ENCODE measurements at places on chromosomes 1 and 21.
A peak's percentile ranks its signal among the peaks of the same experiment; 100 is the strongest.

DNA sequence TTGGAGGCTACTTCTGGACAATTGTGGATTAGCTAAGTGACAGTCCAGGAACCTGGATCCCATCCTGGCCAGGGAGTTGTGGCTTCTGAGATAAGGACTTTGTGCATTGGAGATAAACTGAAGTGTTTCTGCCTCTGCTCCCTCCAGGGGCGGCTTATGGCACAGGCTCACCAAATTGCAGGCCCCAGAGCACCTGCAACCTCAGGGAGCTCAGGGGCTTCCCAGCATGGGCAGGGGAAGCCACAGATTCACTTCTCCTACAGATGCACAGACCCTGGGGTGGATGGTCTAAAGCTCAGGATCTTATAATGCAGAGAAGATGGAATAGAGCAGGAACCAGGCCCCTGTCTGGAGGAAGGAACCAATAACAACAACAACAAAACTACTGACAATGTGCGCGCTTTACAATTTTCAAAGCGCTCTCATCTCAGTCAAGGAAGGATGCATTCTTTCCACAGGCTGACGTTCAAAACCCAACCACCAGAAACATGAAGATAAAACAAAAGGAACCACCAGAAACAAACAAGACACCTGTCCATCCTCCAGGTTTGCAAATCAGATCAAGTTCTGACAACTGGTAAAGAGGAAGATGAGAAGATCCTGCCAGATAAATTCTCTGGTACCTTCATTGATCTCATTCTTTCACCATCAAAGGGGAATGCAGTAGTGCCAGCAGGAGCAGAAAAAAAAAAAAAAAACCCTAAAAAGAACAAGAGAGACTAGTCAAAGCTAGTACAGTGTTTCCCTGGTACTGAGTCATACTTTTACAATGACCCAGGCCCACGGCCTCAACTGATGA is 121.0 kb upstream of the IRF2BP2 start:
- no peak for DNase-seq

GRCh38 chr1:86498281-86498680 is 29.6 kb downstream of the CLCA1 start:
- DNase-seq, result no peak

DNA sequence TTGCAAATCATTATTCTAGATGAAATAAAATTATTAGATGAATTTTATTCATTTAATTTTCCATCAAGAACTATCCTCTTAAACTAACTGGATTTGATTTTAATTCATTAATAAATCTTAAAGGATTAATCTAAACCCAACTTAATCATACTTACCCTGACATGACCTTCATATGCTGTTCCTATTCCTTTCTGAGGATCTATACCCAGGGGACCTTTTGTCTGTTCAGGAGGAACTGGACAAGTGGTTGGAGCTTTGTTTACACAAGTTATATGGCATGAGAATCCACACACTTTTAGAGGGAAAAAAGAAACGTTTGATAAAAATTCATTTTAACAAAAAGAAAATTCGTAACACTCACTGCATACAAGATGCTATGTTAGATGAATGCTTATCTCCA is 95.2 kb downstream of the COQ8A start:
- DNase-seq, result no peak

DNA sequence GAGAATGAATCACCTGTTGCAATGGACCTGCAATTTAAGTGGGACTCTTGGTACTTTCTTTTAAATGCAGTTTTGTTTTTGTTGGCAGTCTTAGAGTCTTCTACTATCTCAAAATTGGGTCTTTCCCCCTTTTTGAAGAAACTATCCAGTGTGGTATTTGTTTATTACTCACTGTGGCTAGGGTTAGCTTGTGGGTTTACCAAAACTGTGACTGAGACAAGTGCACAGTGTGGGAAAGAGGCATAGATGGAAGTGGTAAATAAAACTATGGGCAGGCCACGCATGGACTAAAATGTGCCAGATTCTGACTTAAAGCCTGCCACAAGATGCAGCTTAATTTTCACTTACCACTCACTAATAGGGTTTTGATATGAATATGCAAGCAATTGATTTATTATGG is 1441.7 kb downstream of the PLA2G4A start:
- DNase-seq, result no peak

GRCh38 chr1:201882665-201883132 is 6.0 kb upstream of the SHISA4 start:
- DNase-seq, result peak; percentile 26

DNA sequence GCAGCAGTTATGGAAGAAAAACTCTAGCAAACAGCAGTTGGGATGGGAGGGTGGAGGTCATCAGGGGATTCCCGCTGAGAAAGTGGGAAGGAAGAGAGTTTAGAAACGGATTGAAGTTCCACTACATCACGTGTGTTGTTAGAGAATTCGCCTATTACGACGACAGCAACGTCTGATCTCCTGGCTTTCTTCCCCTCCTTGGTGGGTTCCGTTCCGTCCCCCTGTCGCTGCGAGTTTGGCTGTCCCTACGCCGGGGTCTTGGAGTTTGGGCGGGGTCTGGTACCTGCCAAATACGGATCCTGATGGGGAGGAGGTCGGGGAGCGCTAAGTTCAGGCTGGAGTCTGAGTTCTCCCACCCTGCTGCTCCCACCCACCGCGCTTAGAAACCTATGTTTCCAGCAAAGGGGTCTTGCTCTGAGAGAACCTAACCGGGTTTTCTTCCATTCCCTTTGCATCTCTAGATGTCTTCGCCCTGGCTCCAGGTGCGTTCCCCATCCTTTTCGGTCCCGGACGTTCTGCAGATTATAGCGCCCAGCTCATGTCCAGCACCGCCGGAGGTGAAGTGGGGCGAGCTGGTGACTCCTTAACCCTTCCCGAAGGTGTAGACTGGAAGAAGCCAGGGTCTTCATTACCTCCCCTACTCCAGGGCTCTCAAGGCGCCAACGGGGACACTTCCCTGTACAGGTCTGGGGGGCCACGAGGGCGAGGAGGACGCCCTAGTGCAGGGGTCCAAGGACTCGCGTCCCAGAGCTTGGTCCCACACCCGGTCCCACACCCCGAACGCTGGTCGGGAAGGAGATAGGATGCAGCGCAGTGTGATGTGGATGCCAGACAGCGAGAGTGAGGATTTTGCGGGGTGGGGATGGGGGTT is 641 bp upstream of the KCNK2 start:
- no peak for DNase-seq

- DNase-seq, result no peak
These were observed 179.9 kb downstream of the ZC3H11B start for GRCh38 chr1:219433001-219433400.

GRCh38 chr1:182664296-182664695 is 20.1 kb downstream of the RGS8 start:
- no peak for DNase-seq

DNA sequence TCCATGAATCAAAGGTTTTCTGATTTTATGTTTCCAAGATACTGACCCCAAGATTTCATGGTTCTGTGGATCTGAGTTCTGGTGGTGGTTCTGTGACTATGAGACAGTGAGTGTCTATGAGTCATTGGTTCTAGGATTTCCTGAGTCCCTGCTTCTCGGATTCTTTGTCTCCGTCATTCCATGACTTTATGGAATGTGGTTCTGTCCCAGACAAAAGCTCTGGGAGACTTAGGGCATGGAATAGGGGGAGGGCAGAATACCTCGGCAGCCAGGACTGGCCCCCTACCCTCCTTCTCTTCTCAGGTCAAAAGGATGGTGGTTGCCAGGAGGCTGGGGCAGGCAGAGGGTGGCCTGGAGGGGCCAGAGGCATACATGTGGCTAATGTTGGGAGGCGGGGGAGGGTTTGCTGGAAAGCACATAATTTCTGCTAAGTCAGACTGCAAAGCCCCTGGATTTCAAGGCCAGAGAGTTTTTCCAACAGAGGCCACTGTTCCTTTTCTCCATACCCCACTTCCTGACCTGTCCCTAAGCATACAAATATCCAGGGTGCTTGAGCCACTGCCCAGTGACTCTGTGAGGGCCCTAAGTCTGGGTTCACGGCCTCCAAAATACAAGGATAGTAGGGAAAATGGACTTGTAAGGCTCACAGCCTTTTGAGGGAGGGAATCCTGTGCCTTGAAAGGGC is 17.2 kb downstream of the CDCP2 start:
- DNase-seq, result peak; percentile 27

- no peak for DNase-seq
These were observed 104.8 kb downstream of the PSMG1 start for GRCh38 chr21:39078322-39079065.

GRCh38 chr1:177287994-177288393 is 117.2 kb downstream of the BRINP2 start:
- DNase-seq, result no peak

- DNase-seq, result peak; percentile 76
These were observed 55.9 kb downstream of the MRPS6 start for GRCh38 chr21:34129039-34129891.

DNA sequence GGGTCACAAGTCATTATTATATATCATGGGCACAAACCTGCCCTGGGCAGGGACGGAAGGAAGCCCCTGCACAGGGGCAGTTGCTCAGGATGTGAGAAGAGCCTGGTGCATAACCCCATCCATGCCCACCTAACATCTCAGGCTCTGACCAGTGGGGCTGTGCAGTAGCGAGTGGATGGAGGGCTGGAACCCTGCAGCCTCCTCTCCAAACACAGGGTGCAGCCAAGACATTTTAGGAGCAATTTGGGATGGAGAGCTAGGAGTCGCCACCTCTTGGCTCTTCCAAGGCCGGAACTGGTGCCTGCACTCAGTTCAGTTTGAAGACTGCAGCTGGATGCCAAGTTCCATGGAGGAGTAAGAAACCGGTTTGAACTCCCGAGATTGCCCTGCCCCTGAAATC is 2.8 kb downstream of the MX1 start:
- no peak for DNase-seq

DNA sequence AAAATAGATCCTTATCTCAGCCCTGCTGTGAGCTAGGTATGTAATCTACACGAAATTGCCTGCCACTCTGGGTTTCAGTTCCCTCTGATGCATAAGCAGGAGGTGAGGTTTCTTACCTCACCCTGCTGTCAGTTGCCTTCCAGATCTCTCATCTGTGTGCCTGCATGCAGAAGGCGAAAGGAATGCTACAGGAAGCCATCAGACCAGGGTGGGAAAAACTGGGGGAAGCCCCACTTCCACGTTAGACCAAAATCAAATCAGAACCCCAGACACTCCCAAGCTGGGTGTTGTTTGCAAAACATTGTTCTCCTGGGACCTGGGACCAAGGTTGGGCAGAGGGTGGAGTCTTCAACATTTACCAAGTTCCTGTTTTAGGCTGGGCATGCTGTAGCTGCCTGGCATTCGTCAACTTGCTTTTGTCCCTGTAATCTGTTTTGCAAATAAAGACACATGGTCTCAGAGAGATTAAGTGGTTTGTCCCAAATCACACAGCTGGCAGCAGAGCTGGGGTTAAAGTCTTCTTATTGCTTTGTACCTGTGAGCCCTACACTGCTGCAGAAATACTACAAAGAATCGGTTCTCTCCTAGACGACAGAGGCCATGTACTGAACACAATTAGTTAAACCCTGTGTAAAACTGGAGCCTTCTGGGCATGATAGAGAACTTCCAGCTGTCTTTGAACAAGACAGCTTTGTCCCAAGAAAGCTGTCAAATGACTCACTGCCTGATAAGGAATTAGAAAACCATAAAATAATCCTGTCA is 389.7 kb upstream of the RUNX1 start:
- no peak for DNase-seq

DNA sequence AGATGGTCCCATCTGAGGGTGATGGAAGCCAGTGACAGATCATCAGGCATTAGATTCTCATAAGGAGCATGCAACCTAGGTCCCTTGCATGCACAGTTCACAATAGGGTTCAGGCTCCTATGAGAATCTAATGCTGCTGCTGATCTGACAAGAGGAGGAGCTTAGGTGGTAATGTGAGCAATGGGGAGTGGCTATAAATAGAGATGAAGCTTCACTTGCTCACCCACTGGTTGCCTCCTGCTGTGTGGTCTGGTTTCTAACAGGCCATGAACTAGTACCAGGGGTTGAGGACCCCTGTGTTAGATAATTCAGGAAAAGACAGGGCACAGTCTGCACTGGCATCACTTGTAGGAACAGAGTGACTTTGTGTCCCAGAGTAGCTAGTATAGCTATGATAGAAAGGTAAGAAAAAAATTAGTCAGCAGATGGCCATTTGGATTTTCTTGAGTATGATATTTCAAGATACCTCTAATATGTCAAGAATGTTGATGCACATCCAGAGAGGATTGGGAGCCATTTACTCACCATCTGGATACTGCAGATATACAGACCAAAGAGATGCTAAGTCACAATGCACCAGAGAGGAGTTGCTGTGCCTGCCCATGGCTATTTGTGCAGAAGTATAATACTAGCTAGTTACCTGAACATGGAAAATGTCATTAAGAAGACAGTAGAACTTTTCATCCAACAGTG is 53.6 kb downstream of the ADCY10 start:
- no peak for DNase-seq

DNA sequence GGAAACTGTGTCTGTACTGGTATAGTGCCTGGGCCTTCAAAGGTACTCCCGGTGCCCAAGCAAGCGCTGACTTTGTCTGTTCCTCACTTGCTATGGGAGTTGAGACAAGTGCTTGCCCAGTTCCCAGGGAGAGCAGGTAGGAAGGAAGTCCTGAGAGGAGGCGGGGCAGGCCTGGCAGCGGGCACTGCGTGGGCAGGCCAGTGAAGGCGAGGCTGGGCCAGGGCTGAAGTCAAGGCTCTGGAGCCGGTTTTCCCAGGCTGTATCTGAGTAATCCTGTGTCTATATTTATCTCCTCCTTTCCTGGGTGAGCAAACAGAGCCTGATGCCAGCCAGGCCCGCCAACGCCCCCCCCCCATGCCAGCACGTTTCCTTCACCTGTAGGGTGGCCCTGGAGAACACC is 15.9 kb upstream of the EDN2 start:
- peak; percentile 89 for DNase-seq

GRCh38 chr1:224338150-224338838 is 8.3 kb upstream of the NVL start:
- DNase-seq, result no peak

All from kidney glomerular epithelial cell (primary cell).